ENCODE measurements at places on chromosomes 6 and 20. TPM values are rescaled to one million over a fixed set of nuclear protein-coding genes. Genes with fewer than 3 reads are reported as not detected.
A peak's percentile ranks its signal among the peaks of the same experiment; 100 is the strongest.

DNA sequence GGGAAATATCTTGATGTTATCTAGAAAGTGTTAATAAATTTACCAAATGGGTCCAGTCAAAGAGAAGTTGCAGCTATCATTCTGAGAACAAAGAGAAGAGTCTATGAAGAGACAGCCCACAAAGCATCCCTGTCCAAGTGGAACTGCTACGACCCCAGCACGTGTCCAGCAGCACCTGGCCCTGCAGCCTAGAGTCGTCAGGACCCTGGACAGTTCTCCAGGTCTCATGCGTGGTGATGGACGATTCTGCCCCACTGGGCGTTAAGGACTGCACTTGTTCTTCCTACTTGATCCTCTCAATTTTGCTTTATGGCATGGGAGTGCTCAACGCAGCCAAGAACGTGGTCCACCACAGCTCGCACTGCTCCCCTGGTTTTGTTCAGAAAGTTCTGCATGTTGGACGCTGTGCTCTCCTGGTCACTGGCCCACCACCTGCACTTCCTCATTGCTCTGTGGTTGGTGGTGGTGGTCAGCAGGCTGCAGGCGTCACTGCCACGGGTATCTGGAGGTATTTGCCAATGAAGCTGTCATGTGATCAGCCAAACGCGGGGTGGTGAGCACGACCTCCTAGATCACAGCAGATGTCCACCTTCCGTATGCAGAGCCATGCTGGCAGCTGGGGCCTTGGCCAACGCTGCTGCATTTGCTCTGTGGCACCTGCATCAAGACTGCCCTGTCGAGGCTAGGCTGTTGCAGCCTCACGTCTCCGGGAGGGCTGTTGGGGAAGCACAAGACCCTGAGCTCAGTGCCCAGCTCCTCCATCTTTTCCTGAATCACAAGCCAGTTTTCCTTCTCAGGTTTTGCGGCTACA lies 356.4 kb downstream of the CDH4 start:
- no peaks in the 10 kb centered on the region for H3K4me1 ChIP-seq
- no peaks in the 10 kb centered on the region for H3K27me3 ChIP-seq
- no peak for DNase-seq
- H3K27ac ChIP-seq, result no peak overlapping the region
- peaks cover 2% of the 10 kb centered on the region for H3K36me3 ChIP-seq

DNA sequence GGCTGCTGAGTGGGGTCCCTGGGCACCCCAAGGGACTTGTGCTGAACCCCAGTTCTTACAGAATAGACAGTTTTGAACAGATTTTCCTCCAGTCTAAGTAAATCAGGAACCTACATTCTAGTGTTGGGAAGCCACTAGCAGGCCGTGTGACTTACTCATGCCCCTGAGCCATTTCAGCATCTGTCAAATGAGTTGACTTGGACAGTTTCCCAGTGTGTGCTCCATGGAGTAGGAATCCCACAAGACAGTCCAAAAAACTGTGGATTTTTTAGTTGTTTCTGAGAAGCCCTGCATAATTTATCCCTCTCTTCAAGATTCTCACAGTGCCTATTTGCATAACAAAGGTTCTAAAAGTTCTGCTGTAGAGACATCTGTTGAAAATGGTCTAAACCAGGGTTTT lies 2.1 kb downstream of the GABRR2 start:
- no peaks in the 10 kb centered on the region for H3K36me3 ChIP-seq
- H3K27ac ChIP-seq, result peak overlapping the region; percentile 86

Gene IDH3B
- 78.7 TPM for total RNA-seq

GRCh38 chr6:167517254-167517916 lies 192.5 kb downstream of the TTLL2 start:
- no peaks in the 10 kb centered on the region for H3K27me3 ChIP-seq
- no peaks in the 10 kb centered on the region for H3K36me3 ChIP-seq
- no peak overlapping the region for H3K27ac ChIP-seq
- no peak for DNase-seq
- H3K4me1 ChIP-seq, result no peaks in the 10 kb centered on the region

GRCh38 chr6:148608199-148608951 lies 138.5 kb upstream of the UST start:
- H3K4me1 ChIP-seq, result no peaks in the 10 kb centered on the region
- H3K4me3 ChIP-seq, result no peak overlapping the region
- no peaks in the 10 kb centered on the region for H3K27me3 ChIP-seq
- H3K27ac ChIP-seq, result no peak overlapping the region
- H3K36me3 ChIP-seq, result no peaks in the 10 kb centered on the region

DNA sequence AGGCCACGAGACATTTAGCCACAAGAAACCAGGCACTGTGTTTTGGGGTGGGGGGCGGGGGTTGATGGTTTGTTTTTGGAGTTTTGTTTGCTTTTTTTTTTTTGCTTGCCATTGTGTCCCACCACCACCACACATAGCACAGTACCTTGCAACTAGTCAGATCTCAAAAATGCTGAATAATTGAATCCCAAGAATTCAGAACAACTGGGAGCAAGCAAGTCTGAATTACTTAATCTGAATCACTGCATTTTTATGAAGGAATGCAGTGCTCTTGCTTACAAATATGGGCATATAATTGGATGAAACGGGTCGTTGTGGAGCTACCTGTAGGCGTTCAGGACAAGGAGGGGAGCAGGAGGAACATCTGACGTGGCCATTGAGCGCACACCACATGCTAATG lies 151.5 kb upstream of the CDYL start:
- no peak for DNase-seq
- H3K27ac ChIP-seq, result no peak overlapping the region
- no peaks in the 10 kb centered on the region for H3K27me3 ChIP-seq
- H3K4me3 ChIP-seq, result no peak overlapping the region

Gene HS3ST5
- 4.1 TPM for total RNA-seq

- no peak for DNase-seq
- H3K36me3 ChIP-seq, result no peaks in the 10 kb centered on the region
- H3K27ac ChIP-seq, result no peak overlapping the region
- no peaks in the 10 kb centered on the region for H3K4me1 ChIP-seq
These were observed 29.0 kb downstream of the COL19A1 start for GRCh38 chr6:69895396-69895795.

GRCh38 chr20:56324806-56325205 lies 34.0 kb upstream of the FAM210B start:
- no peak for DNase-seq
- no peak overlapping the region for H3K27ac ChIP-seq
- no peaks in the 10 kb centered on the region for H3K27me3 ChIP-seq
- H3K4me3 ChIP-seq, result no peak overlapping the region

- DNase-seq, result no peak
- H3K36me3 ChIP-seq, result no peaks in the 10 kb centered on the region
- H3K27me3 ChIP-seq, result no peaks in the 10 kb centered on the region
- no peak overlapping the region for H3K4me3 ChIP-seq
- H3K4me1 ChIP-seq, result no peaks in the 10 kb centered on the region
These were observed 268.2 kb upstream of the POU3F2 start for GRCh38 chr6:98566126-98566525.

Gene NKAPL
- total RNA-seq, result 1.8 TPM

Gene ENPP5
- 3.8 TPM for total RNA-seq

DNA sequence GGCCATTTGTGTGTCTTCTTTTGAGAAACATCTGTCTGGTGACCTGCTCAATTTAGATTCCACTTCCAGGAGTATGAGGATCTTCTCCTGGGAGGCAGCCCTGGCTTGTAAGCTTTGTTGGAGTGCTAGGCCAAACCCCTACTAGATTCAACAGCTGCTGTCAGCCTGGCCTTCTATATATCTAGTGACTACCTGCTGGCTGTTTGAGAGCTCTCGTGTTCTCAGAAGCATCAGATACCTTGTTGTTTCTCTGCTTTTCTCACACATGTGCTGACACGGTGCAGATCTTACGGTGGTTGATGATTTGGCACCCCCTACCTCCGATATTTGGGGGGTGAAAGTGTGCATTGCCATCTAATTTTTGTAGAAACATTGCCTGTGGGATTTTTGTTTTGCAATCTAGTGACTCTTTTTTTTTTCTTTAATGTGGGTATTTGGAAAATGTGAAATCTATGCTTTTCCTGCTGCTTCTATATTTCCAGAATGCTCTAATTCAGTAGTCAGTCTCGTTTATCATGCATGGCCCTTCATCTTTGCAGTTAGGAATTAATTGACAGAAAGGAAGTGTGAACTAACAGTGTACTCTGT lies 4.7 kb downstream of the CCN2 start:
- no peak overlapping the region for H3K4me3 ChIP-seq
- no peak overlapping the region for H3K27ac ChIP-seq
- H3K4me1 ChIP-seq, result peaks cover 9% of the 10 kb centered on the region
- no peaks in the 10 kb centered on the region for H3K36me3 ChIP-seq
- no peak for DNase-seq
- peaks cover 3% of the 10 kb centered on the region for H3K27me3 ChIP-seq

- H3K4me1 ChIP-seq, result no peaks in the 10 kb centered on the region
- H3K4me3 ChIP-seq, result no peak overlapping the region
- no peak overlapping the region for H3K27ac ChIP-seq
- H3K36me3 ChIP-seq, result no peaks in the 10 kb centered on the region
- H3K27me3 ChIP-seq, result no peaks in the 10 kb centered on the region
These were observed 30.0 kb upstream of the FBXL4 start for GRCh38 chr6:98977671-98978292.

Gene ZNF184
- total RNA-seq, result 18.9 TPM

DNA sequence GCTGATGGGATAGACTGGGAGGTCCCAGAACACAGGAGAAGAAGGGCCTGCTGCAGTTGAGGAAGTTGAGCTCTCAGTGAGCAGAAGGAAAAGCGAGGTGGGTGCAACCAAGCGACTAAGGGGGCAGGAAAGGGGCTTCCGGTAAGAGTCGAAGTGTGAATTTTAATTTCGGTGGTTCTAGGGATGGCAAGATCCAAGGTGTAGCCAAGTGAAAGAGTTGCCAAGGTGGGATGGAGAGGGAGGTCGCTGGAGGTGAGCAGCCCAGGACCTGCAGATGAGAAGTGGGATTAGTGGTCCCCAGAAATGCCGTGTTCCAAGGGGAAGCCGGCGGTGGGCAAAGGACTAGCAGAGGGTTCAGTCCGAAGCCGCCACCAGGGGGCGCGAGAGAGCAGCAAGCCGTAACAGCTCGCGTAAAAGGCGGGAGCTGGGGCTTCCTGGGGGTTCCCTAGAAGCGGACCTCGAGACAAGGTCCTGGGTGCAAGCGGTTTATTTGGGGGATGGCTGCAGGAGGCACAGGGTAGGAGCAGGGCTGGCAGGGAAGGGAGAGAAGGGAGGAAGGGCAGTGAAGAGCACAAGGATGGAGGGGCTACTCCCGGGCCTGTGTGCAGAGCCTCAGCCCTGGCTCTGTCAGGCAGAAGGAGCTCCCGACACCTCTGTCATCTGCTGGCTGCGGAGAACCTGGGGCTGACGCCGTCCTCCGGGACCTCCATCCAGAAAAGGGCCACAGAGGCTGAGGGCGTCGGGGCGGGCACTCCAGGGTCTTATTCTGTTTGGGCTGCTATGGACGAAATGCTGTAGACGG lies 103.6 kb downstream of the PAX1 start:
- no peak for DNase-seq
- no peaks in the 10 kb centered on the region for H3K36me3 ChIP-seq
- no peak overlapping the region for H3K27ac ChIP-seq
- no peaks in the 10 kb centered on the region for H3K4me1 ChIP-seq

- DNase-seq, result no peak
- H3K4me1 ChIP-seq, result no peaks in the 10 kb centered on the region
- H3K27me3 ChIP-seq, result no peaks in the 10 kb centered on the region
- no peaks in the 10 kb centered on the region for H3K36me3 ChIP-seq
- H3K27ac ChIP-seq, result no peak overlapping the region
These were observed 49.6 kb upstream of the ZNF217 start for GRCh38 chr20:53643031-53643832.

- DNase-seq, result no peak
- no peak overlapping the region for H3K27ac ChIP-seq
- H3K4me1 ChIP-seq, result no peaks in the 10 kb centered on the region
- H3K4me3 ChIP-seq, result no peak overlapping the region
These were observed 46.9 kb upstream of the LOC128125822 start for GRCh38 chr6:63525186-63525878.

- H3K4me1 ChIP-seq, result peaks cover 4% of the 10 kb centered on the region
- no peaks in the 10 kb centered on the region for H3K36me3 ChIP-seq
- H3K27ac ChIP-seq, result no peak overlapping the region
- DNase-seq, result no peak
These were observed 31.3 kb upstream of the CHD6 start for GRCh38 chr20:41649489-41649888.

DNA sequence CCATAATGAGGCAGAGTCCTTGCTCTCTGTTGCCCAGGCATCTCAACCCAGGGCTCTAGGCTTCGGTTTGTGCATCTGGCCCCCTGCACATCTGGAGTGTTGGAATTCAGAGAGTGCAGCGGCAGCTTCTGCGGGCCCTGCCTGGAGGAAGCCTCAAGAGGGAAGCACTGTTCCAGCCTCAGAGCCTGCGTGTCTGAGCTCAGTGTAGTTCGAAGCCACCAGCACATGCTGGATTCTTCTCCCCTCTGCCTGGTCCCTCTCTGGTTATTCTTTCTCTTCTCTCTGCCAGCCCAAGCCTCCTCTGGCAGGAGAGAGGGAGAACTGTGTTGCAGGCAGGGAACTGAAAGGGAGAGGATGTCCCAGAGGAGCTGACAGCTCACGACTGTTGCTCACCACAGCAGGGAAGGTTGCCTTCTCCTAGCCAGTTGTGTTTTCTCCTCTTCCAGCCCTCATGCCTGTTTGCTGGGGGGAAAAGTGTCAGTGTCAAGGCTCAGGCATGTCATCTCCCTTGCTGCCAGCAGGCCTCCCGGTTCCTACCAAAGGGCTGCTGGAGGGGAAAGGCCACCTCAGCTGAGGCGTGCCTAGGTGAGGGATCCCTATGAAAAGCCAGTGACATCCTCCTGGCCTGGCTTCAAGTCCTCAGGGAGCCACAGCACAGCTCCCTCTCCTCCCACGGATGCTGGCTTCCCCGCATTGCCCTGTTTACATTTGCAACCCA lies 126.0 kb upstream of the LRFN2 start:
- no peak overlapping the region for H3K27ac ChIP-seq
- H3K36me3 ChIP-seq, result no peaks in the 10 kb centered on the region
- H3K4me1 ChIP-seq, result peaks cover 28% of the 10 kb centered on the region
- DNase-seq, result no peak

DNA sequence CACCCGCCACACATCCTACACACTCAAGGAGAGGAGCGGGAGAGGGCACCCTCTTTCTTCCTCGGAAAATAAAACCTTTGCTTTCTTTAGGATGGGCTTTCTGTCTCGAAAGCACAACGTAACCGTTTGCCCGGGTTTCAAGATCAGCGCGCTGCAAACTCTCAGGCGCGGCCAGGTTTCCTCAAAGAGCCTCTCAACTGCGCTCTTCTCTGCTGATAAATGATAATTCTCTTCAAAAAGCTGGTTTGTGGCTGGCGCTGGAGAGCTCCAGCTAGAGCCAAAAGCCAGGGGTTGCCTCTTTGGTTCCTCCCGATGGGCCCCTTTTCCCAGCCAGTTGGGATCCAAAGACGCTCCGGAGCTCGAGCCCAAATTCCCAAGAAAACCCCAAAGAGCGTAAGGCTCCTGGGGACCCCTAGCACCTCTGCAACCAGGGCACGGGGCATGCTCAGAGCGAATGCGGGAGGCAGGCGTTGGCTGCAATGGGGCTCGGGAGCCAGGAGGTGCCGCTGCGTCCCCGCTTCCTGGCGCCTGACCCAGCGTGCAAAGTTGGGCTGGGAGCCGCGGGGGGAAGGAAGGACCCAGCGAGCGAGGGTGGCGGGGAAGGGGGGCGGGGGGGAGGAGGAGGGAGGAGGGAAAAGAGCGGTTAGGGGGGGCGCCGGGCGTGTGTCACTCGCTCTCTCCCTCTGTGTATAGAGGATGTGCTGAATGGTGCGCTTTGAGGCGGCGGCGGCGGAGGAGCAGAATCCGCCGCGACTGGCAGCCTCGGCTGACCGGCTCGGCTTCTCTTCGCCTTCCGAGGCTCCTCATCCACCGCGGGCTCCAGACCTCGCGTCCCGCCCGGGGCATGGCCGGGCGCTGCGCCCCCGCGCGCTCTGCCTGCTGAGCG lies at the start of gene PLCB1:
TSS of gene PLCB1 (plus strand) at position 669 of the 886 bp plus-strand sequence. CDS start 386 bp downstream, outside the sequence.
- H3K27ac ChIP-seq, result peak within 1 kb of the TSS; percentile 74
- peak within 1 kb of the TSS; percentile 54 for H3K4me3 ChIP-seq

Gene ZNF334
- 23.7 TPM for total RNA-seq

Gene UBD
- total RNA-seq, result 0.94 TPM
